ENCODE measurements at places on chromosomes 6 and 20.

DNA sequence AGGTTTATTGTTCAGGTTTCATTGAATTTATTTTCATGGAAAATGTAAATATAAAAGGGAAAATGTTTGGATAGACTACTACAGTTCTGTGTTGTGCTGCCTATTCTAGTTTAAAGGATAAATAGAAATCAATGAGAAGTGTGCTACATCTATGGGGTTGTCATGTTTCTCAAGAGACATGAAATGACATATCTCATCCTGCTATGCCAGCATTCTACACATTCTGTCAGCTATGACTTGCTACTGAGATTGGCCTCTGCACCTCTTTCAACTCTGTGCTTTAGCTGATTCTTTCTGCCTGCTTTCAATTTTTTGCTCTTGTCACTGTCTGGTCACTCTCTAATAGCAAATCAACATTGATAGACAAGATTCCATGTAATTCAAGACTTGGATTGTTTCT lies 33.8 kb upstream of the COL19A1 start:
- DNase-seq, result no peak

DNA sequence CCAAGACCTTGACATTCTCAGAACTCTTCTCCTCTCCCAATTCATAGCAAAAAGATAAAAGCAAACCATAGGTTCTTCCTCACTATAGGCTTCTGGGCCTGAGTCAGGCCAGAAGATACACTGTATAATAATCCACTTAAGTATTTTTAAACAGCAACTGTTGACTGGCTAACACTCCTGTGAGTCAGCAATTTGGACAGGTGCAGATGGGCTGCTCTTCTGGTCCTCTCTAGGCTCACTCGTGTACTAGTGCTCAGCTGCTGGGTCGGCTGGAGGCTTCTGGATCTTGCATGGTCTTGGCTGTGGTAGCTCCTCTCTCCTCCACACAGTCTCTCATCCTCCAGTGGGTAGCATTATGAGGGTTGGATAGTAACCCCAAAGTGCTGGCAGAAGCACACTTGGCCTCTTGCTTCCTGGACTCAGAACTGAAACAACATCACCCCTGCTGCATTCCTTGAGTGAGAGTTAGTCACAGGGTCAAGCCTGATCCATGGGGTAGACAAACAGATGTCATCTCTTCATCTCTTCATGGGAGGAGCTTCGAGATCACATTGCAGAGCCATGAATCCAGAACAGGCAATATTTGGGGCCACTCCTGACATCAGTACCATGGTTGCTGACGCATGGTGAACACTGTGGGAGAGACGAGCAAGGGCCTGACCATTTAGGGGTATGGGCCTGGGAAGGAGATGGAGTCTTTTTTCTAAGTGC lies 86.9 kb downstream of the C6orf118 start:
- DNase-seq, result no peak

DNA sequence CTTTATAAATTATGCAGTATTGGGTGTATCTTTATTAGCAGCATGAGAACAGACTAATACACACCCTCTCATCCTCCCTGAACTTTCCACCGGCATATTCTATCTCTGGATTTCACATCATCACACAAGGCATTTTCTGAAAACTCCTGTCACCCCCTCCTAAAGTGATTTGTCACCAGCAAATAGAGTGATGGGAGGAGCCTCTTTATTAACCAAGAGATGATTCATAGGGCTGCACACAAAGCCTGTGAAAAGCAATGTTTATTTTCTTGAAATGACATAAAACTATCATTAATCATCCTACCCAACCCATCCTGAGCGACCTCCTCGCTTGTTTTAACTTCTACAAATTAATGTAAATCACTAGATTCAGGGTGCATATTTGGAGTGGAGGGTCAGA lies 394.7 kb upstream of the SULF2 start:
- no peak for DNase-seq

- no peak for DNase-seq
Observed at GRCh38 chr6:135066397-135066796, 11.8 kb upstream of the HBS1L start.

- DNase-seq, result no peak
Observed at GRCh38 chr6:167398214-167399050, 73.5 kb downstream of the TTLL2 start.

DNA sequence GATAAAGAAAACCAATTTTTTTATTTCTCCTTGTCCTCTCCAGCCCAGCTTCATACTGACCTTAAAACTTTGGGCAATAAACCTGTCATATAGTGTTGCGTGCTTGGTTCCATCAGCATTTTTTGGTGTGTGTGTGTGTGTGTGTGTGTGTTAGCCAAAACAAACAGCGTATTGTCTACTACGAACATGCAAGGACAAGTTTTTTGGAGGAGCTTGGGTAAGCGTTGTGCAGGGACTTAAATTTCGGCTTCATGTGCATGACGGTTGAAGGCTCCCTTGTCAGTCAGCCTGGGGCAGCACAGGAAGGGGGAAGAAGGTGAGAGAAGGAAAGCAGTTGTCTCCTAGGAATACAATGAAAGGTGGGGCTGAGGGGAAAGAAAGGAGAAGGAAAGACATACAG lies 62.0 kb upstream of the PAX1 start:
- no peak for DNase-seq

GRCh38 chr6:78513856-78514255 lies 353.5 kb upstream of the IRAK1BP1 start:
- no peak for DNase-seq

- DNase-seq, result no peak
Observed at GRCh38 chr6:165092881-165093595, 216.4 kb downstream of the C6orf118 start.

- no peak for DNase-seq
Observed at GRCh38 chr6:78188891-78189290, 536.1 kb downstream of the MEI4 start.

GRCh38 chr6:26545627-26546026 lies 7.5 kb downstream of the HMGN4 start:
- no peak for DNase-seq

- DNase-seq, result no peak
Observed at GRCh38 chr6:25579902-25580495, 72.0 kb upstream of the SCGN start.
